Stimulated activated naive CD4-positive, alpha-beta T cell (primary cell): ENCODE measurements at places on chromosomes 5 and 9.

GRCh38 chr9:134885679-134886412, 5.2 kb downstream of the FCN2 start:
- no peak for DNase-seq

DNA sequence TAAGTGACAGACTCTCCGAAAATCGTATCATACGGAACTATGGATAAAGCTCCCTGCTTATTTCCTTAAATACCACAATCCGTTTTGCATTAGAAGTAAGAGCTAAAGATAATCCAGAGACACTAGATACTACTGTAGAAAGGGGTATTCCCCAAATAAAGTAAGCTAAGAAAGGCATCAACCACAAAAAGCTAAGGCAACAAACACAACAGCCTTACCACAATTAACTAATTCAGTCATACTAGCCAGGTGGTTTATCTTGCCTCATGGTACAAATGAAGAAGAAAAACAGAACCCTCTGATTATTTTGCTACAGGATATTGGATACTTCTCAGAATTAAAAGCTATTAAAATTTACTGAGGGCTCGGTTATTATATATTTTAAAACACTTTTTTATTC, 14.1 kb downstream of the ERP44 start:
- DNase-seq = no peak

- no peak for DNase-seq
Measured at GRCh38 chr5:34551911-34552433, 104.2 kb upstream of the RAI14 start.

GRCh38 chr9:134229466-134230091, 65.2 kb upstream of the RNU6ATAC start:
- no peak for DNase-seq

- no peak for DNase-seq
Measured at GRCh38 chr5:138975098-138975847, 100.1 kb upstream of the LRRTM2 start.

- DNase-seq = no peak
Measured at GRCh38 chr9:129469188-129469987, 151.5 kb downstream of the C9orf50 start.

GRCh38 chr5:132496631-132497487, 6.3 kb upstream of the IRF1 start:
- peak; percentile 68 for DNase-seq

DNA sequence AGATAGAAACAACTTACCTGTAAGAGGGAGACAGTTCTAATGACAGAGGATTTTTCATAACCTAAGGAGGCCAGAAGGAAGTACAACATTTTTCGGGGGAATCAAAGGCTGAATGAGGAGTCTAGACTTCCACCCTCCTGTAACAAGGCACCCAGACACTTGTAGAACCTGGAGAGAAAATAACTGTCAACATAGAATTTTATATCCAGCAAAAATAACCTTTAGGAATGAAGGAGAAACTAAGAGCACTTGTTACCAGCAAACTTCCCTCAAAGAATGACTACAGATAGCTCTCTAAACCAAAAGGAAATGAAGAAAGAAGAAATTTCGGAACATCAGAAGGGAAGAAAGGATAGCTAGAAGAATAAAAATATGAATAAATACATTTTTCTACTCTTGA, 25.9 kb upstream of the F2RL2 start:
- DNase-seq = no peak

- DNase-seq = no peak
Measured at GRCh38 chr9:18610956-18611355, 137.0 kb downstream of the ADAMTSL1 start.

- DNase-seq = no peak
Measured at GRCh38 chr5:94778299-94778698, 159.8 kb downstream of the SLF1 start.

GRCh38 chr5:89173528-89173927, 290.5 kb upstream of the MEF2C start:
- no peak for DNase-seq

DNA sequence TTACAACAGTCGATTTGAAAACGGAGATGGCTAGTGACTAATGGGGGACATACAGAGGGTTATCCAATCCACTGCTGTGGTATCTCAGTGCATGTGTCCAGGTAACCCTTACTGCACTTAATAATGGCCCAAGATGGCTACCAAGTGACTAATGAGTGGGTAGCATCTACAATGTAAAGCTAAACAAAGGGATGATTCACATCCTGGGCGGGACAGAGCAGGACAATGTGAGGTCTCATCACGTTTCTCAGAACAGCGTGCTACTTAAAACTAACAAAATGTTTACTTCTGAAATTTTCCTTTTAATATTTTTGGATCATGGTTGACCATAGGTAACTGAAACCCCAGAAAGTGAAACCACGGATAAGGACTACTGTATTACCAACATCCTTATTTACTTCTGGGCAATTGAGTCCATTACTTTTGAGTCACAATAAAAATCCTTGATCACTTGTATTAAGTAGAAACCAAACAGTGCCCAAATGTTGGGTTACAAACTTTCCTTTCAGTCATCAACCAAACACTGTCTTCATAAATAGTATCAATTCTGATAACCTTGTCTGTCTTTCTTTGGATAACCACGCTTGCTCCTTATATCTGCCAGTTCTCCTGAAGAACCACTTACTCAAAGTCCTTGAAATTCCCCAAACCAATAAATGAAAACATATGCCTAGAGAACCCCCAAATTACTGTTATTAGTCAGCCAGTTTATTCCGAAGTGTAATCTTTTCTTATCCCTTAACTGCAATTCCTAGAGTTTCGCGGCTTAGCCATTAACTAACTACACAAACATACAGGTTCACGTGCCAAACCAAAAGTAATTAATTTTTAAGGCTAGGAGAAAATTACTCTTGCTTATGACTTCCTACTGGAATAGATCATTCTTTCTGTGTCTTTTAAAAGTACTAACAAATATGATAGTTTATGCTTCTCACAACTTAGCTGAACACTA, 59.7 kb downstream of the ELL2 start:
- no peak for DNase-seq

DNA sequence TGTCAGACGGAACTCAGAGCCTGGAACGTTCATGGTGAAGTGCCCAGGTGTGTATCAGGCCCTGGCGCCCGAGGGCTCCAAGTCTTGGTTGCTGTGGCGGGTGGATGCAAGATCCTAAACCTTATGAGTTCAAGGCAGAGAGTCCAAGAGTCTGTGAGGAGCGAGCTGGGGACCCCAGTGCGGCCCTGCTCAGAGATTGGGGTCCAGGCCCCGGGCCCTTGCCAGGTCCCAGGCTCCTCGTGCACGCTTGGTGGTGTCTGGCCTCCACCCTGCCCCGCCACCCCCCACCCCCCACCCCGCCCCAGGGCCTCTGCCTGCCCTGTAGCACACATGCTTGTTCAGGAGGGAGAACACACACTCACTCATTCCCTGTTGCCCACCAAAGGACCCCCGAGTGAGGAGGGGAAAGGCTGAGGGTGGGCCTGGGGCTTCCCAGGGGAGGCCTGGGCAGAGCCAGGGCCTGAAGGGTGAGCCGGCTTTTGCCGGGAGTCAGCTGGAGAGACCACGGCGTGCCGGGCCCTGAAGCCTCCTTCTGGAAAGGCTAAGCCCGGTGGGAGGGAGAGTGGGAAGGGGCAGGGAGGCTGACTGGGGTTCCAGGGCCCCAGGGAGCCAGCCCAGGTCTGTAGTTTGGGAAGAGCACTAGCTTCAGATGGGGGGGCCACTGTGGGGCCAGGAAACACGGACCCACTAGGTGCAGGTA, 37.1 kb downstream of the FAM163B start:
- no peak for DNase-seq

DNA sequence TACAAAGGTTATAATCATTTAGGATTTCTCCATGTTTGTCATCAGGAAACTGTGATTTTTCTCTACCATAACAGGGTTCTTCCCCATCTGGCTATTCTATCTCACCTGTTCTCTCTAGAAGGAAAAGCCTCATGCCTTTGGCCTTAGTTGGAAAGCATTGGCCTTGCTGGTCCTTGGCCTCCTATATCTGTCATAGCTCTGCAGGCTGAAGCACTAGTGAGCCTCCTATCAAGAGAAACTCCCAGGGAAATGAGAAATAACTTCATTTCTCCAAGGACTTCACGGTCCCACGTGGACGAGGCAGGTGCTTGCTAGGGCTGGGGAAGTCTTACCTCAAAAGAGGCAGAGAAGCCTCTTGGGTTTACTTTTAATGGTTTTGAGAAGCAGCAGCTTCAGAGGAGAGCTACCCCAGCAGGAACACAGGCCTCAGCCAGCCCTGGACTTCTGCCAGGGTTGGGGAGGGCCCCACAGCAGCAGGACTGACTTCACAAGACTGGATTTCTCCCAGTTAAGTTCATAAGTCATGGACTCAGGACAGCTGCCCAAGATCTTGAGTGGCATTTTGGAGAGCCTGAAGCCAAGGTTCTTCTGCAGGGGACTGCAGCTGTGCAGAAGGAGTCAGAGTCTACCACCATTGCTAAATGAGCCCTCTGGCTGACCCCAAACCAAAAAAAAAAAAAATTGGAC, 15.8 kb upstream of the PSAT1 start:
- no peak for DNase-seq

DNA sequence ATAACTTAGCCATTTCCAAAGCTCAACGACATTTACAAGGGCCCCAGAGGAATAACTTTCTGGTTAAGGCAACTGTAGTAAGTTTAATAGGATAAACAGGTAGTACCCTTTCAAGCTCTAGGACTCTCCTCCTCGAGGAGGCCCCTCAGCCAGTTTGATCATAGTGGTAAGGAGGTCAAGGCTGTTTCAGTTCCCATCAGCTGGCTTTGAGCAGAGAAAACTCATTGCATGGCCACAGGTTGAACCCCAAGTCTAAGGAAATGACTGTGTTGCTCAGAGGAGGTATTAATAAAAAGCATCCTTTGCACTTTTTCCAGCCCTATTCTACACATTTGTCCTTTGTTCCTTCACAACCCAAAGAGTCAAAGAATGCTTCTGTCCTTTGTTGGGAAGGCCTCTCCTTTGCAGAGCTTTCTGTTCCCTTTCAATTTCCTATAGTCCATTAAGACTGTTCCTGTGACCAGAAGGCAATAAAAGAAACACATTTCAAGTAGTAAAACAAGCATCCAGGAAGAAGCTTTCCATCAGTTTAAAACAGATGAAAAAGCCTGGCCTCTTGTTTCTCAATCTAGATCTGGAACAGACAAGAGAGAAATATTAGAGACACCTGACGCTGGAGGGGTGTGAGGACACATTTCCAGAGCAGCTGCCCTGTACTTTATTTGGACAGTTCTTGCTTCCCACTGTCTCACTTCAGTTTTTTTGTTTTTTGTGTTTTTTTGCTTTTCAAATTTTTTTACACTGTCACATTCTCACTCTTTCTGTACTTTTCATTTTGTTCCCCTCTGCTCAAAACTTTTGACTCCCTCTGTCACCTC, 54.1 kb downstream of the PRRC1 start:
- DNase-seq = no peak

GRCh38 chr5:154614595-154614994, 136.6 kb upstream of the HAND1 start:
- no peak for DNase-seq

- no peak for DNase-seq
Measured at GRCh38 chr5:94893412-94894135, 275.1 kb downstream of the SLF1 start.

DNA sequence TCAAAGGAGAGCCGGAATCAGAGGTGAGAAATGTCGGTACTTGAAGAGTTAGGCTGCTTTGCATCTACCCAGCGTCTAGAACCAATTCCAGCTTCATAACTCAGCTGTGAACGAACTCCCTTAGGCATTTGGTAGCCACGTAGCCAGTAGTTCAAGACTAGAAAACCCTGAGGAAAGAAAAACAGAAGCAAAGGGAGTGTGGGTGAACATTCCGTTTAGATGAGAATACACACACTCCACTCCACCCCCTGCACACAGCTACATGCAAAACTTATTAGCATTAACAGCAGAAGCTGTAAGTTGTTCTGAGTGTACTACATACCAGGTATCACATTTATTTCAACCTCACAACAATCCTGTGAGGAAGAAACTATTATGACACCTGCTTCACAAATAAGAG, 78.3 kb downstream of the SMIM23 start:
- no peak for DNase-seq

DNA sequence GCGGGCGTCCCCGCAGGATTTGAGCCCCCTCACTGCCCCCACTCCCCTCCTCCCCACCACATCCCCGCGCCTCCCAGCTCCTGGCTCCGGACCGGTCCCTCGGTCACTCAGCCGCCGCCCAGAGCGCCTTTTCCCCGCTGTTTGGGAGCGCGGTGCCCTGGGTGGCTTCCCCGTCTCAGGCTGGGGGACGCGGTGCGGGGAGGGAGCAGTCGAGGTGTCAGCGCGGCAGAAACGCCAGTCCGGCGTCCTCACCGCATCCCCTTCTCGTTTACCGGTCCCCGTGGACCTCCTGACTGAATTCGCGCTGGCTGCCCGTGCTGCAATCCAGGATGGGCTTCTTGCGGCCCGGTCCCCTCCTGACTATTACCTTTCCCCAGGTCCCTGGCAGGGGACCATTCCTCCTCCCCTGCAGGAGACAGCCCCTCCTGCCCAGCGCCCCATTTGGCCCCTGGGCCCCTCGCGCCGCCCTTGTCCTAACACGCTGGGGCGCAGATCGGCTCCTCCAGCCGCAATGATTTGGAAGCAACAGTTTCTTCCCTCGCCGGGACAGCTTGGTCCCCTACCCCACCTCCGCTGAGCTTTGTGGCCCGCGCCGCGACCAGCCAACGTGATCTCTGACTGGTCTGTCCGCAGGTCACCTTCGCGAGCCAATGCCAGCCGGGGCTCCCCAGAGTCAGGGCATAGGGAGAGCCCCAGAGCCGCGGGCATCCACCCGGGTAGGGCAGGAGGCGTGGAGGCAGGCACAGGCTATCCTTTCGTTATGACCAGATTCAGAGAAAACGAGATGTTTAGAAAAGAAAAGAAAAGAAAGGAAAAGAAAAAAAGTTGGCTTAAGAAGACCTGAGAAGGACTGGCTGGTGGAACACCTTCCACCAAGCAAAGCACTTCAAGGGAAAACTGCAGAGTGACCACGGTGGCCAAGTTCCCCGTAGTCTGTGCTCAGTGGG, 1.2 kb downstream of the ANKRD33B start:
- peak; percentile 14 for DNase-seq

- DNase-seq = no peak
Measured at GRCh38 chr5:55896238-55896637, 45.1 kb downstream of the IL31RA start.
